Activated CD4-positive, alpha-beta T cell treated with anti-CD3 and anti-CD28 coated beads for 1 hour (primary cell): ENCODE measurements at places on chromosomes 11 and 22.

GRCh38 chr11:121514432-121515334 lies 61.9 kb upstream of the SORL1-AS1 start:
- no peak for DNase-seq

GRCh38 chr11:134554861-134555260 lies 142.8 kb upstream of the B3GAT1 start:
- DNase-seq = no peak

DNA sequence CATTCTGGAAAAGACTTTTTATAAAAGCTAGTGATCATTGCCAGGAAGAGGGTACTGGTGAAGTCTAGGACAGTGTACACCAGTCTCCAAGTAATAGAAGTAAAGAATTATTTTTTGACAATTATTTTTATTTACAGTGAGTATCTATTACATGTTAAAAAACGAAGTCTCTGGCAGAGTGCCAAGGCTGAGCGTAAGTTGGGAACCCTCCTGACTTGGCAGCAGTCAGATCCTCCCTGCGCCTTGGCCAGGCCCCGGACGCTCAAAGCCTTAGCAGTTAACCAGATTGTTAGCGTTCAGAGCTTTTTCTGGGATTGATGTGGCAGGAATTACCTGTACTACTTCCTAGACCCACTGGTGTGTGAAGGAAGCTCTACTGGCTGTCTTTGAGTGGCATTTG lies 38.1 kb upstream of the CTTN start:
- no peak for DNase-seq

GRCh38 chr11:74535371-74536160 lies 42.0 kb upstream of the LIPT2 start:
- DNase-seq = no peak

- DNase-seq = no peak
Observed at GRCh38 chr11:130020323-130020722, 17.7 kb upstream of the PRDM10 start.

GRCh38 chr22:32691101-32691500 lies 110.4 kb upstream of the TIMP3 start:
- no peak for DNase-seq

DNA sequence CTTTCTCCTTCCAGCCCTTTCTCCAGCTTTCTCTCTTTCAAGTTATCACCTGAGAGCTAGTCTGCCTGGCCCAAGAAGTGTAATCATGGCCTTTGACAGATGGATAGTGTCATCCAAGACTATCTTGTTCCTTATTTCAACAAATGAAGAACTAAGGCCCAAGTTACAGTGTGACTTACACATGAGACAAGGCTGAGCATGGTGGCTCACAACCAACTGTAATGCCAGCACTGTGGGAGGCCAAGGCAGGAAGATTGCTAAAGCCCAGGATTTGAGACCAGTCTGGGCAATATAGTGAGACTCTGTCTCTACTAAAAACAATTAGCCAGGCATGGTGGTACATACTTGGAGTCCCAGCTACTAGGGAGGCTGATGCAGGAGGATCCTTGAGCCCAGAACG lies 3.7 kb upstream of the RANGAP1 start:
- no peak for DNase-seq

- DNase-seq = no peak
Observed at GRCh38 chr11:86515297-86516094, 140.8 kb downstream of the CCDC81 start.

GRCh38 chr11:105181521-105181920 lies 42.0 kb upstream of the CARD18 start:
- DNase-seq = no peak

DNA sequence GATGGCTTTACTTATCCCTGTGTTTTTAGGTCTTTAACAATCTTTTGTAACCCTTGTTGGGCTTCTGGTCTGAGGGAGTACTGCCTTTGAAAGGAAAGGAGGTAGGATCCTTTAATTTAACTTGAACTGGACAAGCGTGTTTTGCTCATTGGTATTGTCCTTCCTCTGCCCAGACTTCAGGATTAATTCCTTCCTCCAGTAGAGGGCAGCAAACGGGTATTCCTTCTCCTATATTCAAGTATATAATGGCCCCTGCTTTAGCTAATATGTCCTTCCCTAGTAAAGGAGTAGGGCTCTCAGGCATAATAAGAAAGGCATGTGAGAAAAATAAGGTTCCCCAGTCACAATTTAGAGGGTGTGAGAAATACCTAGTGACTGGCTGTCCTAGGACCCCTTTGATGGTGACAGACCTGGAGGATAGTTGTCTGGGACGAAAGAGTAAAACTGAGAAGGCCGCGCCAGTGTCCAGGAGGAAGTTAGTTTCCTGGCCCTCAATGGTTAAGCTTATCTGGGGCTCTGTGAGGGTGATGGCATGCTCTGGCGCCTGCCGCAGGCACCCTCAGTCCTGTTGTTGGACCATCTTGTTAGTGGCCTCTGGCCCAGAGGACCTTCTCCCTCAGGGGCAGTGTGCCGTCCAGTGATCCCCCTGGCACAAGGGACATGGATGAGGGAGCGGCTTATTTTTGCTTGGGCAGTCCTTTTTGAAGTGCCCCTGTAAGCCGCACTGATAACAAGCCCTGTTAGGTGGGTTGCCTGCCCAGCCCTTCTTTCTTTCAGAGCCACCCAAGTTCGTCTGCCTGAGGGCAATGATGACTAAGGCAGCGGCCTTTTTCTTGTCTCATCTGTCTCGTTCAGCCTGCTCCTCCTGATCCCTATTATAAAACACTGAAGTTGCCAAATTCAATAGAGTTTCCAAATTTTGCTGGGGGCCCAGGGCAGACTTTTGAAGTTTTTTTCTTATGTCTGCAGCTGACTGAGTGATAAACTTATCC lies 51.8 kb downstream of the C11orf71 start:
- no peak for DNase-seq

GRCh38 chr11:124446916-124447315 lies 1.4 kb upstream of the OR8B8 start:
- no peak for DNase-seq

- no peak for DNase-seq
Observed at GRCh38 chr11:61132646-61133045, 28.6 kb downstream of the VPS37C start.

- DNase-seq = no peak
Observed at GRCh38 chr11:110356762-110357671, 60.6 kb upstream of the RDX start.

- no peak for DNase-seq
Observed at GRCh38 chr11:18106688-18107087, 806 bp upstream of the SAAL1 start.

- no peak for DNase-seq
Observed at GRCh38 chr11:28702871-28703270, 594.7 kb downstream of the METTL15 start.

DNA sequence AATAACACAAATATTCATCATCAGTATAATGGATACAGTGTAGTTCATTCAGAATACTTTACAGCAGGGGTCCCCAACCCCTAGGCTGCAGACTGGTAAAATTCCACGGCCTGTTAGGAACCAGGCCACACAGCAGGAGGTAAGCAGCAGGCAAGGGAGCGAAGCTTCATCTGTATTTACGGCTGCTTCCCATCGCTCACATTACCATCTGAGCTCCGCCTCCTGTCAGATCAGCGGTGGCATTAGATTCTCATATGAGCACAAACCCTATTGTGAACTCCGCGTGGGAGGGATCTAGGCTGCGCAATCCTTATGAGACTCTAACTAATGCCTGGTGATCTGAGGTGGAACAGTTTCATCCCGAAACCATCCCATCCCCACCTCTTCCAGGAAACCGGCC lies 125.1 kb downstream of the SERGEF start:
- no peak for DNase-seq

DNA sequence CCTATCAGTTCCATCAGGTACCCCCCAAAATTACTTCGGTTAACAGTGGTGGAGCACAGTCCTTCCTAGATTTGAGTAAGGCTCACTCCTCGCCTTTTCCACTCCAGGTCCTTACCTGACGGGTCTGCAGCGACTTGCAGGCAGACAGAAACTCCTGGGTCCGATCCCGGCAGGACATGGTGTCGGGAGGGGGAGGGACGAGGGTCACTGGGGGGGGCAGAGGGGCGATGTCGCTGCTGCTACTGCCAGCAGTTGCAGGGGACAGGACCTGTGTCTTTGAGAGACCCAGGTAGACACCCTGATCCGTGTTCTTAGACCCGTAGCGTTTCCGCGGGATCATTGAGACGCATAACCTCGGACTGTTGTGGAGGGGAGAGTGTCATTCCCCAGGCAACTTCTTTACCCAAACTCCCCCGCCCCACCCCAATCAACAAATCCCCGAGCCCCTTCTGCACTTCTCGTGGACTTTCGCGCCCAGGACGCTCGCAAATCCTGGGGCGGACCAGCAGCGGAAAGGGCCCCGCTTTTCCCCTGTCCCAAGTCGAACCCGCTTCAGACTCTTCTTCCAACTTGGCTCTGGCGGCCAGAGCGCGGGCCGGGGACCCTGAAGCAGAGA lies 839 bp downstream of the STX5 start:
- no peak for DNase-seq

DNA sequence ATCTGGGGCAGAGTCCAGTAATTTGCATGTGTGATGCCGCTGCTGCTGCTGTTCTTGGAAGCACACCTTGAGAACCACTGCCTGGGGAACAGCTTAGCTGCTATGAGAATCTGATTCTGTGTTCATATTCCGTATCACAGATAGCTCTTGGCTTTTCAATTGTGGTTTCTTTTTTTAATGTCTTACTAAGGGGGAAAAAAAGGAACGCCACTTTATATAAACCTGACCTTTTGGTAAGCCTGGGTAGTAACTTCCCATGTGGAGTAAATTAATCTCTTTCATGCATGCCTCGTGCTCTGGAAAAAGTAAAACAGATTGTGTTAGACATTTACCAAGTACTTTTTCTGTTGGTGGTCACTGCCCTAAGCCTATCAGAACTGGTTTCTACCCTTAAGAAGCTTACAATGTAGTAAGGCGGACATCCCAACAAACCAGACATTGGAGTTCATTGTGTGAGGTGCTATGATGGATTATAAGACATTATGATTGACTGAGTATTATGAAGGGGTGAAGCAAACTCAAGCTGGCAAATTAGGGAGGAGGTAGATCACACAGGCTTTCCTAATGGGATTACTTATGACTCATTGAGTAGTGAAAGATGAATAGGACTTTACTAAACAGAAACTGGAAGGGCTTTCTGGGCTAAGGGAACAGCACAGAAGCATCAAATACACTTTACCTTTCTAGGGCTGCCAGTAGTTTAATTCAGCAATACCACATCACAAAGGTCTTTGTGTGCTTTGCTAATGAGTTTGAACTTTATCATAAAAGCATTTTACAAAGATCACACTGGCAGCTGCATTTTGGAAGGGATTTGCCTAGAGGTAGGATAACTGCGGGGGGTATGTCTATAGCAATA lies 64.7 kb downstream of the MAML2 start:
- DNase-seq = no peak

DNA sequence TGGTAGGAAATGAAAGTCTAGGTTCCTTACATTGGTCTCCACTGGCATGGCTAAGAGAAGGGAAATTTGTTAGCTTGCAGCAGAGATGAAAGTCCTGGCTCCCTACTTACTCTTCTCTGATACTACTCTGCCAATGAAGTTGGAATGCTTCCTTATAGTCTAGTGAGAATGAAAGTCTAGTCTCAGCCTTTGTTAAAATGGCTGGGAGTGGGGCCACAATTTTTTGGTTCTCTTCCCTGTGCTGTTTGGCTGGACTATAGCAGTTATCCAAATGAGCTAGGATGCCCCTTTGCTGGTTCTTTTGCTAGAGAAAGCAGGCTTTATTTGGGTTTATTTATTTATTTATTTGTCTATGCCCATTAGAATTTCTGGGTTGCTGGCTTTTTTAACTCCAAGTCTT lies 414.3 kb downstream of the AASDHPPT start:
- no peak for DNase-seq

GRCh38 chr22:21917181-21917958 lies 35.3 kb downstream of the PPM1F start:
- DNase-seq = no peak
